Stimulated activated naive CD8-positive, alpha-beta T cell treated with anti-CD3 and anti-CD28 coated beads, Interleukin-15, Interleukin-2, amounts not matched to agents 100 U/mL and 50 U/mL, for 24 hours (primary cell): ENCODE measurements at places on chromosomes 16 and 17.

DNA sequence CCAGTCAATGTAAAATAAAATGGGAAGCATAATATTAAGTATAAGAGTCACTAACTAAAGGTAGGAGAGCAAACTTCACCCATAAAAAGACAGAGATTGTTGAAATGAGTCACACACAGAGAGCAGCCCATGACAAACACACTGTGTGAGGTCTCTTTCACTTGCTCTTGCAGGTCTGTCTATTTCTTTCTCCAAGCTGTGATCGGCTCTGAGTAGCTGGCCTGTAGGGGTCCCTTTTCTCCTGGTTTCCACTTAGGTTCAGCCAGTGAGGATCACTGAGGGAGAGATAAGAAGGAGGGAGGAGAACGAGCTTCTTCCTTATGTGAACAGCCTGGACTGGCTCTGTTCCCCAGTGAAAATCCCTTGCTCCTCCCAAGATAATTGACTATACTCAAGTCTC, 133.7 kb upstream of the HS3ST3A1 start:
- DNase-seq, result no peak

DNA sequence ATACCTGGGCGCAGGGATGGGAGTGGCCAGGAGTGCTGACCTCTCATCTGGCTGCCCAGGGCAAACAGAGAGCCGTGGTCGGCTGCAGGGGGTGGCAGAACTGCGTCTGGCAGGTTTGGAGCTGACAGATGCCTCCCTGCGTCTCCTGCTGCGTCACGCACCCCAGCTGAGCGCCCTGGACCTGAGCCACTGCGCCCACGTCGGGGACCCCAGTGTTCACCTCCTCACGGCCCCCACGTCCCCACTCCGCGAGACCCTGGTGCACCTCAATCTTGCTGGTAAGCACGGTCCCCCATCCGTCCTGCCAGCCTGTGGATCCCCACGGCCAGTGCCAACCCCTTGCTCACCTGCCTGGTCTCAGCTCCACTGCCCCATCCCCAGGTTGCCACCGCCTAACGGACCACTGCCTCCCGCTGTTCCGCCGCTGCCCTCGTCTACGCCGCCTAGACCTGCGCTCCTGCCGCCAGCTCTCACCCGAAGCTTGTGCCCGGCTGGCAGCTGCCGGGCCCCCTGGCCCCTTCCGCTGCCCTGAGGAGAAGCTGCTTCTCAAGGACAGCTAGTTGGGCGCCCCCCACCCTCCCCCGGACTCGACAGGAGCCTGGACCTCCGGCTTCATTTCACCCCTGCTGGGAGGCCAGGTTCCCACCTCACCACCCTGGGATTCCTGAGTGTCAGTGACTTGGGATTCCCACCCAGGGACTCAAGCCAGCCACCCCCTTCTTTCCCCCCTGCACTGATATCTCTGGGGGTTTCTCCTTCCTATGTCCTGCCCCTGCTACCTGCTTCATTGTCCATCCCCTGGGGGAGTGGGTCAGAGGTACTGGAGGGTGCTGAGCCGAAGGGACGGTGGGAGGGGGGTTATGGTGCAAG, 2.0 kb upstream of the ORAI3 start:
- DNase-seq, result no peak

DNA sequence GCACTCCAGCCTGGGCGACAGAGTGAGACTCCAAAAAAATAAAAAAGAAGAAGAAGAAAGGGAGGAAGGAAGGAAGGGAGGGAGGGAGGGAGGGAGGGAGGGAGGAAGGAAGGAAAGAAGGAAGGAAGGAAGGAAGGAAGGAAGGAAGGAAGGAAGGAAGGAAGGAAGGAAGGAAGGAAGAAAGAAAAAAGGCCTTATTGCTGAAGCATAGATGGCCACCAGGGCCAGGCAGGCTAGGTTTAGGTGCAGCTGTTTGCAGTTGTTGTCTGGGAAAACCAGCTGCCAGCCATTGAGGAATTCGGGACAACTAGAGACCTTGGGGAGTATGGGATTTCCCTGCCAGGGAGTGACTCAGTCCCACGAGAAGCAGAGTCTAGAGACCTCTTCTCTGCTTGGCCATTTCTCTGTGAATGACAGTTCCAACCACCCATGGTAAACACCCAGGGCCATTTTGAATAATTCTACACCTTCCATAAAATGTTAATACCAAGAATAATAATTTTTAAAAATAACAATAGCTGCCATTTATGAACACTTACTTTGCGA, 31.0 kb downstream of the SCNN1B start:
- DNase-seq, result no peak

GRCh38 chr17:32349503-32349853, 479 bp upstream of the ZNF207 start:
- no peak for DNase-seq

GRCh38 chr17:2911035-2911754, 115.0 kb downstream of the RAP1GAP2 start:
- no peak for DNase-seq
